ENCODE measurements at places on chromosomes 6 and 20. TPM values are rescaled to one million over a fixed set of nuclear protein-coding genes. Genes with fewer than 3 reads are reported as not detected.

The PSMB9 gene
- total RNA-seq, result 110 TPM

- DNase-seq, result no peak
Observed at GRCh38 chr6:42195415-42195814, 659 bp upstream of the GUCA1B start.

GRCh38 chr6:145153495-145153894 is 581.8 kb downstream of the EPM2A start:
- DNase-seq, result no peak

GRCh38 chr6:163793011-163793983 is 378.8 kb downstream of the QKI start:
- DNase-seq, result no peak

- no peak for DNase-seq
Observed at GRCh38 chr6:29516108-29516507, 28.4 kb upstream of the MAS1L start.

Data from T-cell (primary cell).